ENCODE measurements at places on chromosomes 4 and X.

- DNase-seq: no peak
These were observed 53.9 kb upstream of the C4orf50 start for GRCh38 chr4:6071959-6072720.

DNA sequence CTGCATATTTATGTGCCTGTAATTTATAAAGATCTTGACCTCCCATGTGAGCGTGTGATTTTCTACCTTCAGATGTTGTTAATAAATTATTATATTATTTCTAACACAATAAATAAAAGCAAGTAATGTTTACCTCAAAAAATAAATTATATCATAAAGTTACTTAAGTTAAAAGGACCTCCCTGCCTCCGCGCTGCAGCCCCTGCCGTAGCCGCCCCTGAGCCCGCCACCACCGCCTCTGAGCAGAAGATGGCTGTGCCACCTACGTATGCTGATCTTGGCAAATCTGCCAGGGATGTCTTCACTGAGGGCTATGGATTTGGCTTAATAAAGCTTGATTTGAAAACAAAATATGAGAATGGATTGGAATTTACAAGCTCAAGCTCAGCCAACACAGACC lies 119.6 kb upstream of the BRWD3 start:
- DNase-seq: no peak

DNA sequence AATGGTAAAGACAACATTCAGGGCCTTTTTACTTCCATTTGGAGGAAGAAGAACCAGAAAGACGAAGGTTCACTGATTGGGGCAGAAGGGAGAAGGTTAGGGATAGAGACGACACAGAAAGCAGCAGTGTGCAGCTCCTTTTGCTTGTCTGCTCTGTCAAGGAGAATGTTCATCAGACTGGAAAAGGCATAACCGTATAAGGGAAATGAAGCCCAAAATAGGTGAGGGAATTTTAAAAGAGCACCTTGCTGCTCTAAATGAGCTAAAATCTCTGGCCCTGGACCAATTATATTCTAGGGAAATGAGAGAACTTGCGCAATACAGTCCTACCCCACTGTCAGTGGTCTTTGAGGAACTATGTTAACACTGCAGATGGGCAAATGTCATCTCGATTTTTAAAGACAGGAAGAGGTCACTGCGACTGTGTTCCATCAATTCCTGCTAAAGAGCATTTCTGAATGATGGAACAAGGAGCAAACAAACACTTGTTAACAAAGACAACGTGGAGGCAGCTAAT lies 909.8 kb upstream of the FTHL17 start:
- DNase-seq: no peak

GRCh38 chrX:125757794-125758564 lies 408.1 kb downstream of the DCAF12L2 start:
- DNase-seq: no peak

DNA sequence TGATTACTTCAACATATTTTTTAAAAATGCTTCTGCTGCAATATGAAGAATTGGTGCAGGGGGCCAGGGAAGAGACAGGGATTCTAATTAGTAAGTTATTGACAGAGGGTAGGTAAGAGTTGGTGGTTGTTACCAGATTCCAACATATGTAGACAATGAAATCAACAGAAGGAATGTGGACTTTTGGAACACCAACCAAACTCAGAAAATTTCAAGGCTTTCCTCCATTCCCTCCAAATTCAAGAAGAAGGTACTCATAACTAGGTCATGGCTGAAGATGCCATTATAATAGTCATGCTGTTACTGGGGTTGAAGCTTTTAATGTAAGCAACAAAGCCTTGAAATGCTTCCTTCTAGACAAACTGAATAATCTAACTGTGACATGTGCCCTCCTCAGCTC lies 22.9 kb upstream of the CXCL13 start:
- DNase-seq: no peak
